Stomach (tissue), 19 donors: ENCODE measurements at places on chromosomes 7 and 10. TPM values are rescaled to one million over a fixed set of nuclear protein-coding genes. Genes with fewer than 3 reads are reported as not detected.

DNA sequence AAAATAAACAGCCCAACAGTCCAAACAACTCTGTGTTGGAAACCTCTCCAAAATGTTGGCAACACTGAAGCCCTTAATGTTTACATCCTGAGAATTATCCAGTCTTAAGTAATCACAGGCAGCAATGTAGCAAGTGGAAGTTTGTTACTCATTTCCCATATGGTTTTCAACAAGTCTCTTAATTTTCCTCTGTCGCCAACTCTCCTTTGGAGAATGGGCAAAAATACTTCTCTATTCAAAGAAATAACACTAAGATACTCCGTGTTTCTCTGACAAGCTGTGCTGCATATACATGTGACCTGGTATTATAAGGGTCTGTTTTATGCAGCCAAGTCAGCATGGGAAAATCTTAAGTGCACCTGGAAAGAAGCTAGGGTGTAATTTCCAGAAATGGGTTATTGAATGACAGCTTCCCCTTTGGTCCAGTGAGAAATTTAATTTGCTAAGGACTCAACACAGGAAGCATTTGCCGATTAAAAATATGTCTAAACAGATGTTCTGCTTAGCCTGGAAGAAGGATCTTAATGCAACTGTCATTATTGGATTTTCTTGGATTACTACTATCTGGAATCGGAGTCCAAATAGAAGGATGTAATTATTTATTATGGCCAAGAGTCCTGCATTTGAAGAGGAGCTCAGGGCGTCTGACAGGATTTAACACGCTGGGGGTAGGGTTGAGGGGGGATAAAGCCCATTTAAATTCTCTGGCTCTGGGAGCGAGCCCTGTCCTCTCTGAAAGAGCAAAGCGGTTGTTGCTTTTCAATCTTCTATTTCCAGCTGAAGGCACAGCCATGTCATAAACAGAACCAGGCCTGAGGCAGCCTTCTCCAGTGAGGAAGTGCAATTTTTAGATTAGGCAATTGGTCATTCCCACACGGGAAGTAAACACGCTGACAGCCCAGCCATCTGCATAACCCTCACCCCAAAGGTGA is 73.1 kb downstream of the TLL2 start:
- DNase-seq, result no peak
- H3K4me3 ChIP-seq, result no peak overlapping the region
- peaks cover 14% of the 10 kb centered on the region for H3K4me1 ChIP-seq
- no peaks in the 10 kb centered on the region for H3K36me3 ChIP-seq
- no peak overlapping the region for H3K27ac ChIP-seq

DNA sequence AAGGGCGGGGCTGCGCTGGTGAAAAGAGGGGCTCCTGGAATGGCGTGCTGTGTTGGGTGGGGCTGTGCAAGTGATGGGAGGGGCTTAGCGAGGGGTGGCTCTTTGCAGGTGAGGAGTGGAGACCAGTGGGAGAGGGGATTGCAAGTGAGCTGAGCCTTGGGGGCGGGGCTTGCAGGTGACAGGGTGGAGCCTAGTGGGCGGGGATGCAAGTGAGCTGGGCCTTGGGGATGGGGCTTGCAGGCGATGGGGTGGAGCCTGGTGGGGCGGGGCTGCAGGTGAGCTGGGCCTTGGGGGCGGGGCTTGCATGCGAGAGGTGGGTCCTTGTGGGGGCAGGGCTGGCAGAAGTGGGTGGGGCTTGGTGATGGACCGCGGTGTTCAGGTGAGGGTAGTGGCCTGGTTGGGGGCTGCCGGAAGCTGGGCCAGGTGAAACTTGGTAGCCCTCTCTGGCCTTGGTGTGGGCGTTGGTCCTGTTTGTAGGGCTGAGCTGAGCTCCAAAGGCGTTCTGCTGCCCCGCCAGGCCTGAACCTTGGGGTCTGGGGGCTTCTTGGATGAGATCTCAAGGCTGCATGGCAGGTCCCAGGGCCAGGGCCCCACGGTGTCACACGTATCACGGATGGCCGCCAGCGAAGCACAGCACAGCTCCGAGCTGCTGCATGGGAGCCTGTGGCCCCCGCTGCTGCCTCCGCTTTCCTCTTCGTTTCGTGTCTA is 743 bp upstream of the PITRM1 start:
- no peaks in the 10 kb centered on the region for H3K27me3 ChIP-seq
- H3K36me3 ChIP-seq, result peaks cover 18% of the 10 kb centered on the region

GRCh38 chr10:49744091-49744685 is 17.9 kb downstream of the OGDHL start:
- no peak overlapping the region for H3K4me3 ChIP-seq
- no peaks in the 10 kb centered on the region for H3K4me1 ChIP-seq
- no peak overlapping the region for H3K27ac ChIP-seq

GIMAP4 gene
- total RNA-seq, result 0.89 TPM

CADPS2 gene
- 33.8 TPM for total RNA-seq
